BE2C (cell line): ENCODE measurements at places on chromosomes 11 and 22.
A peak's percentile ranks its signal among the peaks of the same experiment; 100 is the strongest.

DNA sequence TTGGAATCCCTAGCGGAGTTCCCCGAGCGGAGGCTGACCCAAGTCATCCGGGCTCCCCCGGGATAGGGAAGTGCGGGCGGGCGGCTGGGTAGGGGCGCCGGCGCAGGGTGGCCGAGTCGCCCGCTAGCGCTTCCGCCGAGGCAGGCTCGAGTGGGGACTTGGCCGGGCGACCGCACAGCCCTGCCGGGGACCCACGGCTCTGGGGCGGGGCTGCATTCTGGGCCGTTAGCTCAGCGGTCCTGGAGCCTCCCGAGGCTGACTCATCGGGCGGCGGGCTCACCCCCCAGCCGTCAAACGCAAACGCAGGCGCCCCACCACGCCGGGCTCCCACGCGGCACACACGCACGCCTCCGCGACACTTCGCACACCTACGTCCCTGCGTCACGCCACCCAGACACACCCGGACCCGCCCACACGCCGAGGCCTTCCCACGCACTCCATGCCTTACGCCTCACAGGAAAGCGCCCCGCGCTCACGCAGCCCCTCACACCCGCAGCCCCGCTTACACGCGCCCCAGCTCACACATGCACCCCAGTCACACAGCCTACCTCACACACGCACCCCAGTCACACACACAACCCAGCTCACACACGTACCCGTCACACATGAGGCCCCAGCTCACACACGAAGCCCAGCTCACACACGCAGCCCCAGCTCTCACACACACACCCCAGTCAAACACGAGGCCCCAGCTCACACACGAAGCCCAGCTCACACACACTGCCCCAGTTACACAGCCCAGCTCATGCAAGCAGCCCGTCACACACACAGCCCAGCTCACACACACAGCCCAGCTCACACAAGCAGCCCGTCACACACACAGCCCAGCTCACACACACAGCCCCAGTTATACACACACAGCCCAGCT, 1.2 kb downstream of the PHLDB1 start:
- DNase-seq = peak; percentile 46

DNA sequence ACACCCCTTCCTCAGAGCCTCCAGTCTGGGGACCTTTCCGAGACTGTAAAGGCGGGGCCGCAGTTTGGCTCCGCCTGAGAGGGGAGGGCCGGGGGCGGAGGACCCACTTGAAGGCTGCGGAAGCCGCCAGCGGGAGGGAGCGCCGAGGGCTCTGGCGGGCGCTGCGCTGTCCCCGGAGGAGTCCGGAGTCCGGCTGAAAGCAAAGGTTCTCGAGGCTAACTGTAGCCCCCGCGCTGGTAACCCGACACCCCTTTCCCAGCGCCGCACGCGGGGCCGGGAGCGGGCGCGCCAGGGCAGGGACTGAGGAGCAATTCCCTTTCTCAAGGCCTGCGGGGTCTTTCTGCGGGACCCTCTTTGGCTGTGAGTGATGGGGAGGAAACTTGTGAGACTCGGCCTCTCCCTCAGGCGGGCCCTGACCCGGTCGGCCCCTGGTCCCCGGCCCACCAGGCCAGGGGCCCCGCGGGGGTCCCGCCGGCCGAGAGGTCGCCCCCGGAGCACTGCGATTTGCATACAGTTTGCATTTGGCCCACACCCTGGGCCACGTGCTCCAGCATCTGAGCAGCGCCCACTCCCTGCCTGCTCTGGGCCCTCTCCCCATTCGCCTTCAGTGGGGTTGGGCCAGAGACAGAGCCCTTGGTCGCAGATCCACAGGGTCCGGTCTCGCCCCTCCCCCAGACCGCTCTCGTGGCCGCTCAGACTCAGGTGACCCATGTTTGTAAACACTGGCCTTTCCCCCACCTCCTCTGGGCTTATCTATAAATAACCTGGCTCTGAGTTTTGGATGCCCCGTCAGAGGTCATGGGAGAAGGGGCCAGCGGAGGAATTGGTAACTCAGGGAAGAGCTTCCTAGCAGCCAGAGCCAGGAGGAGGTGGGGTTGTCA, 519 bp upstream of the ART5 start:
- DNase-seq = peak; percentile 72

- DNase-seq = no peak
These were observed 53.9 kb downstream of the ETS1 start for GRCh38 chr11:128533472-128533871.

GRCh38 chr22:32644252-32645100, 157.0 kb upstream of the TIMP3 start:
- DNase-seq = no peak

GRCh38 chr22:47997052-47997590, 1234.7 kb downstream of the TBC1D22A start:
- no peak for DNase-seq

DNA sequence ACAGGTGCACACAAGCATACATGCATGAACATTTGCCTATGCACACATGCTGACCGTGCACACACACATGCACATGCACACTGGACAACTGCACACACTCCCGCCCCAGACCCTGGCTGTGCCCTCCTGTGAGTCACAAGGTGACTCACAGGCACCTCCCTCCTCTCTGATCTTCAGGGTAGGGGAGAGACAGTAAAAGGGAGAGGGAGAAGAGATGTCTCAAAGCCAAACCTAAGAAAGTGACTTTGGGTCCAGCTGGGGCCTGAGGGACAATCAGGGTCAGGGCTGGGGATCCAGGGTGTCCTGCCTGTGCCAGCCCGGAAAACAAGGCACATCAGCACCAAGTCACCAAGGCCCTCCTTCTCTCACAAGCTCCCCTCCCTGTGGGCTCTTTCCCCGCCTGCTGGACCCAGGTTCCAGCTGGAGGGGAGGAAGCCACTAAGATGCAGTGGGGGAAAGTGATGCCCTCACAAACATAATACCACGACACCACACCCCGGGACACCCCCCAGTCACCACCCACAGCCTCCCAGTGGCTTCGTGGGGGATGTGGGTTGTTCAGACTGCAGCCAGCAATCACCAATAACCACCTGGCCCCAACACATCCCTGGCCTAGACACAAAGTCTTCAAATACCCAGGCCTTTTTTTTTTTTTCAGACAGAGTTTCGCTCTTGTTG, 39.3 kb downstream of the PDGFB start:
- no peak for DNase-seq

- DNase-seq = no peak
These were observed 229.5 kb downstream of the METTL15 start for GRCh38 chr11:28337701-28338100.

DNA sequence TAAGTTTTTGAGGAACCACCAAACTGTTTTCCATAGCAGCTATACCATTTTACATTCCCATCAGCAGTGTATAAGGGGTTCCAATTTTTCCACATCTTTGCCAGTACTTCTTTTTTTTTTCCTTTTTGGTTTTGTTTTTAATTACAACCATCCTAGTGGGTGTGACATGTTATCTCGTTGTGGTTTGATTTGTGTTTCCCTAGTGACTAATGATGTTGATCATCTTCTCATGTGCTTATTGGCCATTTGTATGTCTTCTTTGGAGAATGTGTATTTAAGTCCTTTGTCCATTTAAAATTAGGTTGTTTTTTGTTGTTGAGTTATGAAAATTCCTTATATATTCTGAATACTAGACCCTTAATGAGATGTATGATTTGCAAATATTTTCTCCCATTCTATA, 59.3 kb downstream of the STIM1 start:
- no peak for DNase-seq

DNA sequence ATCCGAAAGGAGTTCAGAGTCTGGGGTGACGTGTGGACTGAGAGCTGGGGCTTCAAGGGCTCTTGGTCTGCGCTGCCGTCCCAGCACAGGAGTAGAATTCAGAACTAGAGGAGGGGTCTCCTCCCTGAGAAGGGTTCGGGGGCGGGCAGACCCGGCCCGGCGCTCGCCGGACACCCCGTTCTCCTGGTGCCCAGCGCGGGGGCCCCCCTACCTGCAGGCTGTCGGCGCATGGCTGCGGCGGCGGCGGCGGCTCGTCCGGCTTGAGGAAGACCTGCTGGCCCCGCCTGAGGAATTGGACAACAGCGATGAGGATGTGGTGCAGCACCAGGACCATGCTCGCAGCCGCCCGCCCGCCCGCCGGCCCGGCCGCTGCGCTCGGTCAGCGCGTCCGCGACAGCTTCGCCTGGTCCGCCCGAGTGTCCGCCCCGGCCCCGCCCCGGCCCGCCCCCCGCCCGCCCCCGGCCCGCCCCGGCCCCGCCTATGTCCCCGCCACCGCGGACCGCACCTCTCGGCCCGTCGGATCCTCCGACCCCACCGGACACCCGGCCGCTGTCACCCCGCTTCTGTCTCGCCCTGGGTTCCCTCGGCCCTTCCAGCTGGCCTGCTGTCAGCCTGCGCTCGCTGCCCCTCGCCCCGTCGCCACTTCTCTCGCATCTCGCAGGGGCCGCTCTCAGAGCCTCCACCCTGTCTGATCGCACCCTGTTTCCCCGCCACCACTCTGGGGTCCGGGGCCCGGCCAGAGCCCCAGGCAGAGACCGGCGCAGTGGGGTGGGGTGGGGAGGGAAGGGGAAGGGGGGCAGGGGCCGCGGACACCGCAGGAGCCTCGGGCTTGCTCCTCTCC, 32.0 kb downstream of the PDE2A start:
- DNase-seq = peak; percentile 57

- DNase-seq = no peak
These were observed 389.4 kb upstream of the CADM1 start for GRCh38 chr11:115893461-115894099.

GRCh38 chr22:20191000-20191515, 40.2 kb upstream of the CCDC188 start:
- no peak for DNase-seq

- DNase-seq = no peak
These were observed 19.2 kb downstream of the OR52E1 start for GRCh38 chr11:5088556-5088955.

DNA sequence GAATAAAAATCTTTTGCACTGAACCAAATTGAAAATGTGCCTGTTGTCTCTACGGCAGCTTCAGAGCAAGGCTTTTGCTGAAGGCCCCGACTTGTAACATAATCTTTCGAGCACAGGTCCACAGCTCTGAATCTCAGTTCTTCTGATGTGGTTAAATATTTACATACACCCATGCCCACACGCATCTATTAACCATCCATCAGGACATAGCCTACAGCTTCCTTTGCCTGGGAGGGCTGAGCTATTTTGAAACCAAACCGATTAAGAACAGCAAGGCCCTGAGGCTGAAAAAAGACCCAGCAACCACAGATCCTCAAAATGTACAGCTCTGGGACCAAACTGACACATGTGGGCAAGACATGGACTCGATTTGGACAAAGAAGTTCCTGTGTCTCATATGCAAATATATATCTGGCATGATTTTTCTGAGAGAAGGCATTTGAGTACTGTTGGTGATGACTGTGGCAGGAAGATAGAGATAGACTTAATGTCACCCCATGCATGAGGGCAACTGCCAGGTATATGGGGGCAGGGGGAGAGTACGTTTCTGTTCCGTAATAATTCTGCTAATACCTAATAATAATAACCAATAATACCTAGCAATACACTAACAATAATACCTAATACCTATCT, 322.7 kb upstream of the PLET1 start:
- no peak for DNase-seq

DNA sequence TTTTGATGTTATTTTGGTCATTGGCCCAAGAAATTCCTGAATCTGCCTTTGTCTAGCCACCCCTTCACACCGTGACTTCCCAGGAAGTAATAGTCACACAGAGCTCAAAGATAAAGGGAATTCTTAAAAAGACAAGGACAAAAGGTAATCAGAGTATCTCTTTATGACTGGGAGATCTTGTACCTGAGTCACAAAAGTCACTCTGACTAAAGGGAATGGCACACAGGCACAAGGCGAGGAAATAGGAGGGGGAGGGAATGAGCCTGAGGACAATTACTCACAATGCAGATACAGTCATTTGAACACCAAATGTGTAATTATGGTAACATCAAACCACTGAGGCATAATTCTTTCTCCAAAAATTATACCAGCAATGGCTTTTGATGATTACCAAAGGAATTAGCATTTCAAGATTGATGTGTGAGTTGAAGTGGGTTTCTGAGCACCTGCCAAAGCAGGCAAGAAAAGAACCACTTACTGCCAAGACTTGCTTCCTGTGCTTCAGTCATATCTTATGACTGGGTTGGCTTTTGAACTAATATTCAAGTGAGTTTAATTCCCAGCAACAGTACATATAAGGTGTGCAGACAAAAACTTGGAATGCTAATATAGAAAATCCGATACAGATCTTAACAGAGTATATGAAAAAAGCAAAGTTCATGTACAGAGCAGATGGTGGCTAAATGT, 856.4 kb downstream of the LRRC4C start:
- no peak for DNase-seq

- no peak for DNase-seq
These were observed 23.6 kb downstream of the KCNJ4 start for GRCh38 chr22:38431266-38432010.

DNA sequence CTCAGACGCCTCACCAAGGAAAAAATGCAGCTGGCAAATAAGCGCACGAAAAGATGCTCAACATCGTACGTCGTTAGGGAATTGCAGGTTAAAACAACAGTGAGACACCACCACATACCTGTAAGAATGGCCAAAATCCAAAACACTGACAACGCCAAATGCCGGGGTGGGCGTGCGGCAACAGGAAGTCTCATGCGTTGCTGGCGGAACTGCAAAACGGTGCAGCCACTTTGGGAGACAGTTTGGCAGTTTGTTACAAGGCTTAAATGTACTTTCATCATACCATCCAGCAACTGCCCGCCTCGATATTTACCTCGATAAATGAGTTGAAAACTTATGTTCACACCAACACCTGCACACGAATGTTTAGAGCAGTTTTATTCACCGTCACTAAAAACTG, 7.5 kb upstream of the CTSD start:
- DNase-seq = no peak

DNA sequence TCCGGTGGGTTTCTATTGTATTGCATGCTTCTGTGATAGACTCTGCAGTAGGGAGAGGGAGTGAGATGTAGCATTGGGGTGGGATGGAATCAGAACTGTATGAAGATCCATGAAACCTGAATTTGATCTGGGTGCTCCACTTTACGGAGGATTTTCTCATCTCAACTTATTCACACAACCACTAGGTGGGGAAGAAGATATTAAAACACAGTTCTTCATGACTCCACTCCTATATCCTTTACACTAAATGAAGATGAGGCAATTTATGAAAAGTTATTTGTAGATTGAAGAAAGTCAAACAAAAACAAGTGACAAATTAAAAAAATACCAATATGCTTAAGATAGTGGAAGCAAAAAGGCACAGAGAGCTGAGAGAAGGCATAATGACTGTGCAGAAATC, 92.6 kb upstream of the PDGFD start:
- no peak for DNase-seq

DNA sequence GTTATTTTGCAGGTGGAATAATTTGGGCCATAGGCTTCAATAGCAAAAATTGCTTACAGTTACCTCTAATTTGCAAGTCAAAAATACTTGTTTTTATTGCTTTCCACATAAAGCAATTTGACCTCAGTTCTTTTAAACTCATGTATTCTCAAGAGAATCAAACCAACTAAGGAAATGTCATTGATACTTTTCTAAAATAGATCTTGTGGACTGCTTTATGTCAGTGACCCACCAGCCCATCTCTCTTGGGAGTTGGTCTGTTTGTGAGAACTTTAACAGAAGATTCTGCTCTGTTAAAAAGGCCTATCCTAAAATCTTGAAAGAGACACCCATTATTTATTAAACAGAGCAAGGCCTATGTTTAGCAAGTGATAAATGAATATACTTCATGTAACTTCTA, 75.2 kb downstream of the DDIAS start:
- DNase-seq = no peak
